HAP-1 (cell line): ENCODE measurements at places on chromosomes 12 and 14.
A peak's percentile ranks its signal among the peaks of the same experiment; 100 is the strongest.

DNA sequence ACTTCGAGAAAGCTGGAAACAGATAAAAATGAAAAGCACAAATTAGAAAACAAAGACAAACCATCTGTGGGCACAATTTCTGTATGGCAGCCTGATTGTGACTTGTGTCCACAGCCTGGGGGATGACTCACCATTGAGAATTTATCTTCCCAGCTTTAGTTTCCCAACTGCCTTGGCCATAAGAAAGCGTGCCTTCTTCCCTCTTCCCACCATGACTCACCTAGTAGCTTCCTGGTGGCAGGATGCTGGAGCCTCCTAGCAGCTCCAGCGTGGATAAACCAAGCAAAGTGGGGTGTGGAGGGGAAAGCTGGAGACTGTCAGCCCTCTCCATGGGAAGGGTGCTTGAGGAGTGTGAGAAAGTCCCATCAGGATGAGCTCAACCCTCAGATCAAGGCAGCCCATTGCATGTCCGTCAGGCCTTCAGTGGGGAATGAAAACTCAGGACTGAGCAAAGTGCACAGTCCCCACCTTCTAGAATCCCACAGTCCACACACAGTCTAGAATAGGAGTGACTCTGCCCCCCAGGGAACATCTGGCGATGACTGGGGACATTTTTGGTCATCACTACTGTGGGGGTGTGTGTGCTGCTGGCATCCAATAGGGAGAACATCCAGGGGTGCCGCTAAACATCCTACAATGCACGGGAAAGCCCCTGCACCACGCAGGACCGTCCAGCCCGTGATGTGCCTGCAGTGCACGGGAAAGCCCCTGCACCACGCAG lies 22.4 kb upstream of the SERPINA6 start:
- DNase-seq: no peak

GRCh38 chr12:13745111-13745860 lies 236.1 kb downstream of the GRIN2B start:
- no peak for DNase-seq

GRCh38 chr14:90828642-90829487 lies 12.6 kb upstream of the TTC7B start:
- DNase-seq: no peak

GRCh38 chr14:31702130-31702529 lies 140.9 kb downstream of the NUBPL start:
- DNase-seq: no peak

GRCh38 chr14:32197919-32198318 lies 3.9 kb upstream of the RNU6-7 start:
- no peak for DNase-seq

DNA sequence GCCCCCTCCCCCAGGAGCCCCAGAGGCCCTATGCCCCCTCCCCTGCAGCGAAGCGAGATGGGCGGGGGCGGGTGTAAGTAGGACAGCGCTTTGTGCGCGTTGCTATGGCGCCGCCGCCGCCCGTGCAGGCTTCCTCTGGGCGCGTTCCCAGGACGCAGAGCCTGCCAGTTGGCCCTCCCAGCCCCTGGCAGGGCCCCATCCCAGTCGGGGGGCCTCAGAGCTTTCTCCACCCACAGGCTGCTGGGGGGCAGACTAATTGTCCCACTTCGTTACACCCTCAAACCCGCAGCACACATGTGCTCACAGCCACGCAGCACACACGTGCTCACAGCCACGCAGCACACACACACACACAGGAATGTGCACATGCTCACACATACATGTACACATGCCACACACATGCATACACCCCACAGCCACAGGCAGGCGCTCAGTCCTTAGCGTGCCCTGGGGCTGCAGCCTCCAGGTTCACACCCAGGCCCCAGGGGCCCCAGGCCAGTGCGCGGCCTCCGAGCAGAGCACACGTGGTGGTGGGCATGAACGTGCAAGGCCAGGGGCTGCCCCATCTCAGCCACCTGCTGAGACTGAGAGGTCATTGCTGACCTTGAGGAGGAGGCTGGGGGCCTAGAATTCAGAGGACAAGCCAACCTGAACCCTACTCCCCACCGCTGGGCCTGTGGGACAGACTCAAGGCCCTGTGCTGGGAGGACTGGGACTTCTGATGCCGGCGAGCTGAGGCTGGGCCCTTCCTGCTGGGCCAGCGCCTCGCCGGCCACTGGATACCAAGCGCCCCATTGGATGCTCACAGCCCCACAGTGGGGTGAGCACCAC lies 15.6 kb downstream of the TRMT61A start:
- no peak for DNase-seq

- DNase-seq: peak; percentile 56
Observed at GRCh38 chr12:54352022-54352531, 12.2 kb downstream of the GPR84 start.

- peak; percentile 43 for DNase-seq
Observed at GRCh38 chr14:23478109-23478759, 8.7 kb downstream of the NGDN start.
